Suprapubic skin (tissue), 4 donors: ENCODE measurements at places on chromosomes 2 and 18.

DNA sequence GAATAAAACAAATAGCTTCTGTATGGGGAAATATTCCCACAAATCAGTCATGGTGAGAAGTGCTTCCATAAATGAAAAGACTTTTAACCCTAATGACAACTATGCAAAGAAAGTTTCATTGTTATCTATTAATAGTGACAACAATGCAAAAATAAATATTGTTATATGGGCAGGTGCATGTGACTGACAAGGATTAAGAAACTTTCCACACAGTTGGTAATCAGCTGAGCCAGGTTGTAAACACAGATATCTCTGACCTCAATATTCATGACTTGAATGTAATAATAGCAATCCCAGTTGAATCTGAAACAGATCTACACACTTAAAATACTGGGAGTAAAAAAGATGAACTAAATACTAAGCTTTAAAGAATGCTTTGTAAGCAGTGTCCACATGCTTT lies 517.0 kb upstream of the SOX11 start:
- DNase-seq = no peak

GRCh38 chr2:151063271-151063670 lies 198.4 kb downstream of the RBM43 start:
- no peak for DNase-seq

DNA sequence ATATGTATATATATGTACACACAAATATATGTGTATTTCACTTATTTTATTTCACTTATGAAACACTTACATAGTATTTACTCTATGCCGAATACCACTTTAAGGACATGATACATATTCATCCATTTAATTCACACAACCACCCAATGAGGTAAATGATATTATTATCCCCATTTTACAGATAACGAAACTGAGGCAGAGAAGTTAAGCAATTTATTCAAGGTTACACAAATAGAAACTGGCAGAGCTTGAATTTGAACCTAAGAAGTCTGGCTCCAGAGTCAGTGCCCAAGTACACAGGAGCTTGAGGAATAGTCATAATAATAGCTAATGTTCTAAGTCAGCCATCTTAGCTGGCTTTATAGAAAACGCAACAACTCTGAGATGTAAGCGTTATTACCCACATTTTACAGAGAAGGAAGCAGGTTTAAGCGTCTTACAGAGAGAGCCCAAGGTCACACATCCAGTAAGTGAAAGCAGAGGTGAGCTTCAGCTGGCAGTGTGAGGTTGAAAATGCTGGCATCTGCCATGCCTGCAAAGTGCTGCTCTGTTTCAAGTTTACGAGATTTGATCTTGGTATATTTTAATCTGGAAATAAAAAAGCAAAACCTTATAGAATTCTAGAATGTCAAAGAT lies 326.9 kb downstream of the LPIN1 start:
- DNase-seq = no peak

DNA sequence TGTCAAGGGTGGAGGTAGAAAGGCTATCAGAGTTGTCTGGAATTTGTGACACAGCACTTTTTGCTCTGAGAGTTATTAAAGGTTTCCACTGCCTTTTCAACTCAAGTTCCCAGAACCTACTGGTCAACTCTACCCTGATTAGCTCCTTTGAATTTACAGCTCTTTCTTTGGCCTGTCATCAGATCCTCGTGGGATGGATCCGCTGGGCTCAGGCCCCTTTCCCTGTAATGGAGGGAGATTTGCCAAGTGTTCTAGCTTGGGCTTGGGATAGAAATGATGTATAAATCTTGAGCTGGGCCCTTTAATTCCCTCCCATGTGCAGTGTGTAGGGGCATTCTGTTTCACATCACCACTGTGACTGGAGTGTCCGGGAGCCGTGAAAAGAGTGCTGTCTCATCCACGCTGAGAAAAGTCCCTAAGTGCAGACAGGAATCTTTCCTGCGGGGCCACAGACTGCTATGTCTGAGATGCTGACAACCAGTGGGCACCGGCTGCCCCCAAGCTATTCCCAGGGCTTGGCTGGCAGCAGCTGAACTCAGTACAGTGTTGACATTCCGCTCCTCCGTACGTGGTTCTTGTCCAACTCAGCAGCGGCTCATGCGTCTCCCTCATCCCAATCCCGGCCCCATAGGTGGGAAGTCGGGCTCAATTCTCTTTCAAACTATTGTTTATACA lies 46.9 kb upstream of the ARHGAP28 start:
- DNase-seq = no peak

DNA sequence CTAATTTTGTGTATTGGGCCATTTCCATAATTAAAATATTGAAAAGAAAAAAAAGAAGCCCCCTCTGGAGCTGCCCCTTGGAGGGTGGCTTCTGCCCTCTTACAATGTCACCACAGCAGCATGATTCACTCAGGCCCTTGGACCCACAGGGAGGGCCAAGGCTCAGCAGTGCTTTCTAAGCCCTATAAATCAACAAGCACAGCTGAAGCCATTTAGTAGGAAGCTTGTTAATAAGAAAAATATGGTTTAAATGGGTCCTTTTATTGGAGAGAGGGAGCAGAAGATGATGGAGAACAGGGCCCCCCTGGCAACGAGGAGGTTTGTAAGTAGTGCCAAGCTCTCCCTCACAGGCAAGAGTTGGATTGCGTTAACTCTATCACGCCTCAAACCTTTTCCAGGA lies 107.6 kb upstream of the FZD7 start:
- DNase-seq = no peak

DNA sequence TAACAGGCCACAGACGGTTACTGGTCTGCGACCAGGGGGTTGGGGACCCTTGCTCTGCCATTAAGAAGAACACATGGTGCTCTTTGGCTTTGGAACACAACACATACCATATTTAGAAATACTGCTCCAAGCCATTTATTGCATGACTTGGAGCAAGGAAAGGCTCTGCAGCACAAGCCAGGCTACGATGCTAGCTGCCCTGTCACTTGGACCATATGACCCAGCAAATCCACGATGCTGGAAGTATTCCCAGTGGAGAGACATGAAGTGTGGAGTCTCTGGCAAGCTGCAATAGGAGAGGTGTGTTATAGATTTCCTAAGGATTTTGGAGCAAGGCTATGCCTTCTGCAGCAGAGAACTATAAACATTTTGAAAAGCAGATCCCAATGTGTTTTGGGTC lies 171.2 kb downstream of the HAUS1 start:
- no peak for DNase-seq

- no peak for DNase-seq
Observed at GRCh38 chr2:38271697-38272096, 105.4 kb downstream of the ATL2 start.
